ENCODE measurements at places on chromosomes 11 and 22. TPM values are rescaled to one million over a fixed set of nuclear protein-coding genes. Genes with fewer than 3 reads are reported as not detected.

Gene OR51E1
- total RNA-seq: 0.12 TPM

Gene MIOX
- not detected for total RNA-seq

Gene MUS81
- total RNA-seq: 26.3 TPM

Gene MMP8
- 0.35 TPM for total RNA-seq

Gene KCNK4
- not detected for total RNA-seq

Gene INS
- total RNA-seq: not detected

Gene HEPHL1
- not detected for total RNA-seq

Gene TPBGL
- total RNA-seq: 0.15 TPM

Gene UPB1
- total RNA-seq: 2.4 TPM

DNA sequence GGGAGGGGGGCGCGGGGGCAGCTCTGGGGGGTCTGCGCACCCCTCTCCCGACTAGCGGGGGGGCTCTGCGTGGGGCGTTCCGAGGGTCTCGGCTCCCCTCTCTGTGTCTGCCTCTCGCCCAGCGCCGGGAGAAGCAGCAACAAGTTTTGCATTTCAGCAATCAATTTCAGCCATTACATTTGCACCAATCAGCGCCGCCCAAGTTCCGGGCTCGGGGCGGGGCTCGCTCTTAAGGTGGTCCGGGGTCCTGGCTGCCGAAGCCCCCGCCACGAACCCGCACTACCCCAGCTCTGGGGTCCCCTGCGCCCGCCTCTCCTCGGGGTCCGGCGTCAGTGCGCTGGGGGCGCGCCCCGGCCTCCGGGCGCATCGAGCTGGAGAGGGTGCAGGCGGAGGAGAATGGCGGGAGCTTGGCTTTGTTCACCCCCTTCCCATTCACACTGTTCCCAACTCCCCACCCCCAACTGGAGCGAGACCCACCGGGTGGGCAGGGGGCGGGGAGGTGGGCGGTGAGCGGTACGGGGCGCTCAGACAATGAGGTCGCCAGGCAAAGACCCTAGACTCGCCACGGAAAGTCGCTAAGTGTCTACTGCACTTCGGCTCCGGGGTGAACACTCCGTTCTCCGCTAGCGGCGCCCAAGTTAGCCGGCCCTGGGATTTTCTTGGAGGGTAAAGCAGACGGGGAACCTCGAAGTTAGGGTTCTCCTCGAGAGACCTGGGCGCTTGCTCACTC, at the start of gene MN1:
MN1 (minus strand) TSS at position 141 of the 730 bp plus-strand sequence. CDS start 1,213 bp downstream, outside the sequence.
- no peak for DNase-seq

DNA sequence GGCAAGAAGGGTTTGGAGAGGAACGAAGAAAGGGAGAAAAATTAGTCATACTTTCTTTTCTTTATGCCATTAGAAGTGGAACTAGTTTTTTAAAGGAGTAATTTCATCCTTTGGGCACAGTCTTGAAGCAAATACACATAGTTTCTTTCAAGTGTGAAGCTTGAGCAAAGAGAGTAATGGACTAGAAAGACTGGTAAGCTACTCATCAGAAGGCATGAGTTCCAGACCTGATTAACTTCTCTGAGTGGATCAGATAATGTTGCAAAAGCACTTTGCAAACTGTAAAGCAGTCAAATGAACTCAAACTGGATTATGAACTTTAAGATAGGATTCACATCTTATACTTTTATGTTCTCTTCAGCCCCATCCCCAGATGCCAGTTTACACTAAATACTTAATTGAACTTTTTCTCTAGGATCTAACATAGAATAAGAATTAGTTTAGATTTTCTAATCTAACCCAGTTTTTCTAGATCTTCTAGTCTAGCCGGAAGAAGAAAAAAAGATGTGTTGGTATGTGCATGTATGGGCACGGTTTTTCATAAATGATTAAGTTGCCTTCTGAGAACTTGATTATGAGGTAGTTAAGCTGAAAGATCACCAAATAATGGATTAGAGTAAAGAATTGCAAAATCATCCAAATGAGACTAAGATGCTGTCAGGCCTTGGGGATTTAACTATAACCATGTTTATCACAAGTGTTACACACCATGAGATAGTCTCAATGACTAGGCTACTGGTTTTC, 2.5 kb downstream of the DDIAS start:
- DNase-seq: no peak

- DNase-seq: no peak
Observed at GRCh38 chr22:47201996-47202818, 439.8 kb downstream of the TBC1D22A start.

DNA sequence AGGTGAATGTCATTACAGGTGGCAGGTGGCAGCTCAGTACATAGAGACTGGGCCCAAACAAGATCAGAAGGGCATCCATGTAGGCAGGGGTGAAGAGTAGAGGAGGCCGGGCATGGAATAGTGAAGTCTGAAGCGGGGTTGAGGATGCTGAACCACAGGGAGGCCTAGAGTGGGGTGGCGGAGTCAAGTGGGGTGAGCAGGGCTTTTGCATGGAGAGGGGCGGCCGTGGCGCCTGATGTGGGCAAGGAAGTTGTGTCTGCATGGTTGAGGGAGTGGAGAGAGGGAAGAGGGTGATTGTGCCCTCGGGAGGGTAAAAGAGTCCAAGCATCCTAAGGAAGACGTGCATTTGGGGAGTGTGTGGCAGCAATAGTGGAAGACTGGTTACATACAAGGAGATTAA, 14.4 kb downstream of the DDB2 start:
- no peak for DNase-seq

DNA sequence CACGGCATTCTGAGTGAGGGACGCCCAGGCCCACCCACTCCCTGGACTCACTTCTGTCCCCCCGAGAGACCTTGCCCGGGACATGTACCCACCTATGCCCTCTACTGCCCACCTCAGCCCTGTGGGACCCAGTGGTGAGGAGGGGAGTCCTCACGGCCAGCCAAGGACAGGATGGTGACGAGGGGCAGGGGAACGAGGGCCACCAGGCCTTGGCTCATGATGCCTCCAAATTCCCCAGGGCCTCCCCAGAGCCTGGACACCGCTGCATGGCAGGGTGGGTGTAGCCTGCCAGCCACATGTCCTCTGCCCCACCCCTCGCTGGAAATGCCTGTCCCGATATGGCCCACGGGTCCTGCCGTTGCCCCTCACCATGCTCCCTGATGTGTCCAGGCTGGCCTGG, 26.1 kb downstream of the TSPAN4 start:
- no peak for DNase-seq

DNA sequence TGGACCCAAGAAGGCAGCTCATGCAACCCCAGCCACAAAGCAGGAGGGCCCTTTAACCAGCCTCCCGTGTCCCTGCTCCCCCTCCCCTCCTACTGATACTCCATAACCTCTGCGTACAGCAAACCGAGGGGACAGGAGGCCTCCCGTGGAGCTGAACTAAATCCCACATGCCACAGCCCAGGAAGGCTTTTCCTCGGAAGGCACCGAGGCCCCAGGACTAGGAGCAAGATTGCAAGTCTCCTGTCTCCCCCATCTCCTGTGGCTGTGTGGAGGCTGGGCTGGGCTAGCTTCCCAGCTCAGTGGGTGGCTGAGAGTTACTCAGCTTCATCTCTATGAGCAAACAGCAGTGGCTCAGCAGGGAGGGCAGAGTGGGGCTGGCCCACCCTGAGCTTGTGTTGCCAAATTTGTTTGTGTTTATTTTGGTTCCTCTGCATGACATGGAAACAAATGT, 62.7 kb upstream of the NECTIN1 start:
- no peak for DNase-seq

DNA sequence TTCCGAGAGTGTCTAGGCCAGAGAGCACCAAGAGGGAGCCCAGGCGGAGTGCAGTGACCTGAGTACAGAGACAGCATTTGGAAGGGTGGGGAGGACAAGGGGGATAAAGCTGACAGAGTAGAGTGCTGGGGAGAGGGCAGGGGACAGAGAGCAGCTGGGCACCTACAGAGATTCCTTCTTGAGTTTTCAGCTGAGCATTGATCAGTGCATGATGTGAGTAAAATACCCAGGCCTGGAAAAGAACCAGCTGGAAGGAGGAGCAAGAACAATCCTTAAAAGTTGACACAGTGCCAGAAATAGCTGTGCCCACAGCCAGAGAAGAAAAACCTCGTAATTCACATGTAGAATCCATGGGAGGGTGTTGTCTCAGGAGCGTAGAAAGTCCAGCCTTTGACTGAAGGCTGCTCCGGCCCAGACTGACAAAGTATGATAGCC, 33.9 kb upstream of the PANX2 start:
- no peak for DNase-seq

GRCh38 chr11:121587182-121587581, 134.4 kb upstream of the SORL1-AS1 start:
- DNase-seq: no peak

GRCh38 chr11:17643506-17644405, 75.6 kb upstream of the MYOD1 start:
- no peak for DNase-seq

GRCh38 chr11:12288212-12288930, 89.0 kb upstream of the PARVA start:
- DNase-seq: peak; percentile 90

DNA sequence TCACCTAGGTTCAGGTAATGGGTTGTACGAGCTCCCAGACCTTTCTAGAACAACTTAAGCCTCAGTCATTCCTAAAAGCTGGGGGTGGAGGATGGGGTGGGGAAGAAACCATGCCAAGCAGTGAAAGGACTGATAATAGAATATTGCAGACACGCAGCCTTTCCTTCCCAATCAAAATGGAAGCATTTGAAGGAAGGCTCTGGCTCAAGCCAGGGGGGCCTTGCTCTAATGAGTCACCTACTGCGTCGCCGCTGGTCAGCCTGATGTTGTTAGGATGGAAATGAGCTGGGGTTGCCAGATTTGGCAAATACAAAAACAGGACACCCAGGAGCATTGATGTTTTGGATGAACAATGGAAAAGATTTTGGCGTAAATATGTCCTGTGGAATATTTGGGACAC, 6.2 kb downstream of the SYT12 start:
- DNase-seq: no peak

DNA sequence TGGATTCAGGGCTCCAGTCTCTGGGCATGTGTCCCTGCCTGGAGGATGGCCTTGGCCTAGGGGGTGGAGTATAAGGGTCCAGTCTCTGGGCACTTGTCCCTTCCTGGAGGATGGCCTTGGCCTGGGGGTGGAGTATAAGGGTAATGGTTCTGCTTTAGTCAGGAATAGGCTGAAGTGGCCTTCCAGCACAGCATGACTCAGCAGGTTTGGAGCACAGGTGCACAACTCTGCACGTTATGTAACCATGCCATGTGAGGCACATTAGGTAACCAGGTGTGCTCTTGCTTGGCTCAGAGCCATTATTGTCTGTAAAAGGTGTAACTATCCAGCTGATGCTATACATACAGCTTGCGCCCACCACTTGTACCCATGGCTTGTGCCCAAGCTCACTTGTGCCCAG, 48.4 kb upstream of the POLD3 start:
- no peak for DNase-seq

DNA sequence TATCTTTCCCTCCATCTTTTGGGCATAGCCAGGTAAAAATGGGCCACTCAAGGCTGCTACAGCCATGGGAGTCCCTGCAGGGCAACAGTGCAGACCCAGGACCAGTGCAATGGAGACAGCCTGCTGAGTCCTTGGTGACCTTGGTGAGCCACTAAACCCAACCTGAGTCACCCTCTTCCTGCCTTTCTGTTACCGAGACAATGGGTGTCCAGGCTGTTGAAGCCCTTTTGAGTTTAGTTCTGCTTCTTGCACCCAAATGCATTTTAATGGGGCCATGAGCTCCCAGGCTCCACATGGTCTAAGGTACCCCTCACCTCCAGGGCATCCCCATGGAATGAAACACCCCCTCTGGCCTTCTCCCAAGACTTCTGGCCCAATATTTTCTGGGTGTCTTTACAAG, 874 bp upstream of the PLAAT4 start:
- no peak for DNase-seq

GRCh38 chr11:128859563-128860441, 7.3 kb downstream of the KCNJ1 start:
- peak; percentile 67 for DNase-seq

DNA sequence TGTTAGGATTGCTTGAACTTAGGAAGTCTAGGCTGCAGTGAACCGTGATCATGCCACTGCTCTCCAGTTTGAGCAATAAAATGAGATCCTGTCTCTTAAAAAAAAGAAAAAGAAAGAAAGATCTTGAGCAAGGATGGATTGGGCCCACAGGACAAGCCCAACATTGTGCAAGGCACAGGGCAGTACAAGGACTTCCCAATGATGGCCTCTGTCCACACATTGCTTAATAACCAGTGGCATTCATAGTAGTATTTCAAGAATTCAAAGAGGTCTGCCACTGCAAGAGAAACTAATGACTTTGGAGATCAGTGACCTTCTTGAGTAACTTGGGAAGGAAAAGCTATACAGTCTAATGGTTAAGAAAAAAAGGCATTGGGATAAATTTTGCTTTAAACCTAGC, 44.6 kb downstream of the SEZ6L start:
- no peak for DNase-seq

- DNase-seq: no peak
Observed at GRCh38 chr11:115501893-115502589, 2.2 kb downstream of the CADM1 start.

GRCh38 chr11:59960502-59961381, 3.1 kb upstream of the OOSP4A start:
- no peak for DNase-seq

GRCh38 chr22:27719535-27720227, 81.9 kb downstream of the MN1 start:
- DNase-seq: peak; percentile 62

DNA sequence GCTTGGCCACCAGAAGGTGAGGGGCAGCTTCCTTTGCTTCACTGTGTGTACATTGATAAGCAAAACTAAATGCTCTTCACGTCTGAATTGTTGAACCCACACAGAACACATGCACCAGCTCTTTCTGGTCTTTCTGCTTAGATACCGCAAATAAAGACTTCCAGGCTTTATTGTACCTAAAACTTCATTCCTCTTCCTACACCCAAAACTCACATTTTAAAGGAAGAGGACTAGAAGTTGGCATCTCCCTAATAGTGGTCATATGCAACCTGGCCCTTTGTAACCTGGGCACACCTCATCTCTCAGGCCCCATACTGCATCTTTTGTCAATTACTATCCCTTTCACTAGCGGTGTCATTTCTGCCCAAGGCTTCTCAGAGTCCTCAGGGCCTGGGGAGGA, 5.9 kb downstream of the SLC17A6 start:
- no peak for DNase-seq

DNA sequence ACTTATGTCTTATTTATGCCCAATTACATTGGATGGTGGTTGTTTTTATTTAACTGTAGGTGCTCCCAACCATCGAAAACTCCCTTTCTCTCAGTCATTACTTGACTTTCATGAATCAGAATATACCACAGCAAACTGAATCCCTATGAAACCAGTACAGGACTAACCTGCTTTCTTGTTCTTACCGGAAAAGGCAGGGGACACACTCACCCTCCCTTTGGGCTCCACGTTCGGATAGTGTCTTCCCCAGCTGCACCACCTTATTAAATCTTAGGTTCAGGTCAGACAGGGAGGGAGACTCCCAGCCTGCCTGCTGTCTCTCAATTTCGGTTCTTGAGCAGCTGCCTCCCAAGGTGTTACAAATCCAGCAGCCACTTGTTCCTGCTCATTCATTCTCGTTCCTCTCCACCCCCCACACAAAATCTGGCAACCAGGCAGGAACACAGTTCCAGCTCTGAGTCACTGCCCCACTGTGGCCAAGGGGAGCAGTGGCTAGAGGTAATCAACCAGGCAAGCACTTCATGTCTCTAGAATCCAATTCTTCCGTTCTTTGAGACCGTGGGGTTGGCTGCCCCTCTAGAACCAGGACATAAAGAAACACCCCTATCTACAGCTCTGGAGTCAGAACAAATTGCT, 133.0 kb downstream of the PLEKHA7 start:
- DNase-seq: peak; percentile 64

- DNase-seq: no peak
Observed at GRCh38 chr11:61666684-61667297, 13.4 kb upstream of the DAGLA start.

Measured in right atrium auricular region (tissue), 2 donors.